ENCODE measurements at places on chromosomes 1 and 21.

DNA sequence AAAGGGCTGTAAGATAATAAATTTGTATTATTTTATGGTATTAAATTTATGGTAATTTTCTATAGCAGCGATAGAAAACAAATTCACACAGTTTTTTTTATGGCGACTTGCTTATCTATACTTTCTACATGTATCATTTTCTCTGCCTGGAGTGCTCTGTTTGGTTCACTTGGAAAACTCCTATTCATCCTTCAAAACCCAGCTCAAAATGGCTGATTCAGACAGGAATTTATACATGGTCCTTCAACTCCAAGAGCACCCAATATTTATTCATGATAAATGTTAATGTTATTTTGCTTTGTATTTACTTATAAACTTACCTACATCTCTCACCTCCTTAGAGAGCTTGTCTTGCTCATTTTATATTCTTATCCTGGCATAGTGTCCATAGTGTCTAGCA lies 55.6 kb upstream of the SSX2IP start:
- no peak for DNase-seq

- no peak for DNase-seq
These were observed 5.8 kb upstream of the SPATC1L start for GRCh38 chr21:46189959-46190490.

- DNase-seq: no peak
These were observed 33.4 kb upstream of the NTPCR start for GRCh38 chr1:232917053-232917452.

- DNase-seq: no peak
These were observed 70.7 kb upstream of the SYT6 start for GRCh38 chr1:114224196-114224907.

GRCh38 chr1:207345644-207346477 lies 24.4 kb downstream of the CD55 start:
- DNase-seq: no peak
